ENCODE measurements at places on chromosomes 5 and 9.

DNA sequence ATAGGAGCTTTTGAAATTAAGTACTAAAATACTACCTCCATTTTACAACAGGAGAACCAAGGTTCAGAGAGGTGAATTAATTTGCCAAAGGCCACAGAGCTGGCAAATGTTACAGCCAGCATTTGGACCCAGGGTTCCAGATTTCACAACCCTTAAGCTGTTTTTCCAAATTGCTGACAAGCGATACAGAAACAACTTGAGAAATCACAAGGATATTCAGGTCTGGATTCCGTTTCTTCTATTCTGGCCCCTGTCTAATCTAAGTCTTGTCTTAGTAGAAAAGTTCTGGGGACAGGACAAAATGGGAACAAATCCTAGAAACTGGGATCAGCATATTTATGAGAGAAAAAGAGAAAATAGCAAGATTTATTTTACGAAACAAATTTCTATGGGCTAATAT lies 103.1 kb upstream of the PRLR start:
- no peak for DNase-seq

GRCh38 chr5:101370181-101370580 lies 467.1 kb upstream of the ST8SIA4 start:
- DNase-seq = no peak

GRCh38 chr9:87861332-87861731 lies 21.3 kb upstream of the SPATA31E1 start:
- DNase-seq = no peak

GRCh38 chr9:99954819-99955218 lies 48.4 kb downstream of the STX17 start:
- DNase-seq = no peak

DNA sequence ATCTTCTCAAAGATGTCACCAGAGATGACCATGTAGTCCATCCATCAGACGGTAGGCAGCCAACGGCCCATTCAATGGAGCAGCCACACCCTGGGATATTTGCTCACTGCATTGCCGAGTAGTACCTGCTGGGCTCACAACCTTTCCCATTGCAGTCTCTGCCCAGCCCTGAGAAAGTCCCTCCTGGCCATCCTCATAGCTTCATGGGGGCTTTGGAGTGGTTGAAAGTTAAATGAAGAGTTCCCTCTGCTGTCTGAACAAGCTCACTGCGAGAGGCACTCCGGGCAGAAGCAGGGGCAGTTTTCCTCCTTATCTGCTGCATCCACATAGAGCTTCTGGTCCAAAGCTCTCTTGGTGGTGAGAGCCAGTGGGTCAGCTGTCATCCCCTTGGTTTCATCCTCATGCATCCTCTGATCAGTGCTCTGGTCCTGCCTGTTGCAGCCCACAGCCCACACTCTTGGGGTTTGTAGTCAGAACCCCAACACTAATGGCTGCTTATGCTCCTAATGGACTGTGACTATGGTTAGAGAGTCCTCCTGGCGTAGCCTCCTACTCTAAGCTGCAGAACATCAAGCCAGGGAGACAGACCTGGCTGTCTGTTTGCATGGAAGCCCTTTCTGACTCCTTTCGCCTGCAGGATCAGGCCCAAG lies 23.3 kb downstream of the TNFSF8 start:
- DNase-seq = no peak

DNA sequence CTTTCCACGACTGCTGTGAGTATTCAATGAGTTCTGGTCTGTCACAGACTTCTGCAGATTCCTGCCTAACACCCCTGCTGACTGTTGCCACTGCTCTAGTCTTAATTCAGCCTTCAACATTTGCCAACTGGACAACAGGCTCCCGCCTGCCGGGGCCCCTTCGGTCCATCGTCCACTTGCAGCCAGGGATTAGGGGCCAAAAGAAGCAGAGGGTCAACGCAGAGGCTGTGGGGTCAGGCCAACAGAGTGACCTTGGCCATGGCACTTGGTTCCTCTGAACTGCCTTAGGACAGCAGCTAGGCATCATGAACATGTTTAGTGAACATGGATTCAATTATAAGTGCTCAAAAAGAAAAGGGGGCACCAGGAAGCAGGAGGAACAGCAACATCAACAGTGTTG lies 28.7 kb downstream of the MORN5 start:
- DNase-seq = no peak

GRCh38 chr5:1727571-1727970 lies 72.1 kb downstream of the MRPL36 start:
- no peak for DNase-seq

DNA sequence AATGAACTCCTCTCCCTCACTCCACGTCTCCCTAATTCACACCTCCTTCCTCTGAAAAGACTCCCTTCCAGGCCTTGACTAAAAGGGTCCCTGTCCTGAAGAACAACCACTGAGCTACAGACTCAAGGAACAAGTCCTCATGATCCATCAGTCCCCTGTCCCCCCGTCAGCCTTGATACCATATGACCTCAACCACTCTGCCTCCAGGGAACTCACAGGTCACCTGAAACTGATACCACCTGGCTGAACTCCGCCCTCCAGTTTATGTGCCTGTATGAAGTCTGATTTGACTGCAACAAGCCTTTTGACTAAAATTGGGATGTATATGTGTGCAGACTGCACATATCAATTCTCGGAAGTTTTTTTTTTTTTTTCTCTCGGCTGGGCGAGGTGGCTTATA lies 88.7 kb downstream of the UGCG start:
- DNase-seq = no peak

GRCh38 chr5:177296581-177296980 lies 6.9 kb downstream of the RAB24 start:
- DNase-seq = no peak

DNA sequence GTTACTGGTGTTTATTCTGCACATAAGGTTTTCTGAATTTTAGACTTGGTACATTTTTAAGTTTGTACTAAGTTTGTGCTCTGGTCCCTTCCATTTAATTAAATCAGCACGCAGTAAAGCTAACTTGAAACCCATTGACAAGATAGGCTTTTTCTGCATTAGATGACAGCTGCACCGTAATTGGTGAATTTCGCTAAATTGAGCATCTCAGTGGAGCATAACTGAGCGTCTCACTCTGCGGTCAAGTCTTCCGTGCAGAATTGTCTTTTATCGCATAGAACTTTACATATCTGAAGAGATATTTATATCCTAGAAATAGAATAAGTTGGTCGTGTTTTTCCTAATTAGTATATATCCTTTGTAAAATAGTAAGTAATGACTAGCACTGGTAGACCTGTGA lies 4.1 kb downstream of the SUB1 start:
- no peak for DNase-seq

- DNase-seq = peak; percentile 11
These were observed 19.2 kb downstream of the PRRC1 start for GRCh38 chr5:127536687-127537086.

- DNase-seq = no peak
These were observed 49.3 kb downstream of the CTNND2 start for GRCh38 chr5:11854936-11855335.

DNA sequence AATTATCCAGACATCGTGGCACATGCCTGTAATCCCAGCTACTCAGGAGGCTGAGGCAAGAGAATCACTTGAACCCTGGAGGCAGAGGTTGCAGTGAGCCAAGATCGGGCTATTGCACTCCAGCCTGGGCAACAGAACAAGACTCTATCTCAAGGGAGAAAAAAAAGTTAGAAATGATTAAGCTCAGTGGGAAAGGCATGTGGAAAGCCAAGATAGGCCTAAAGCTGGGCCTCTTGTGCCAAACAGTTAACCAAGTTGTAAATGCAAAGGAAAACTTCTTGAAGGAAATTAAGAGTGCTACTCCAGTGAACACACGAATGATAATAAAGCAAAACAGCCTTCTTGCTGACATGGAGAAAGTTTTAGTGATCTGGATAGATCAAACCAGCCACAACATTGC lies 43.0 kb downstream of the TBCA start:
- DNase-seq = no peak

DNA sequence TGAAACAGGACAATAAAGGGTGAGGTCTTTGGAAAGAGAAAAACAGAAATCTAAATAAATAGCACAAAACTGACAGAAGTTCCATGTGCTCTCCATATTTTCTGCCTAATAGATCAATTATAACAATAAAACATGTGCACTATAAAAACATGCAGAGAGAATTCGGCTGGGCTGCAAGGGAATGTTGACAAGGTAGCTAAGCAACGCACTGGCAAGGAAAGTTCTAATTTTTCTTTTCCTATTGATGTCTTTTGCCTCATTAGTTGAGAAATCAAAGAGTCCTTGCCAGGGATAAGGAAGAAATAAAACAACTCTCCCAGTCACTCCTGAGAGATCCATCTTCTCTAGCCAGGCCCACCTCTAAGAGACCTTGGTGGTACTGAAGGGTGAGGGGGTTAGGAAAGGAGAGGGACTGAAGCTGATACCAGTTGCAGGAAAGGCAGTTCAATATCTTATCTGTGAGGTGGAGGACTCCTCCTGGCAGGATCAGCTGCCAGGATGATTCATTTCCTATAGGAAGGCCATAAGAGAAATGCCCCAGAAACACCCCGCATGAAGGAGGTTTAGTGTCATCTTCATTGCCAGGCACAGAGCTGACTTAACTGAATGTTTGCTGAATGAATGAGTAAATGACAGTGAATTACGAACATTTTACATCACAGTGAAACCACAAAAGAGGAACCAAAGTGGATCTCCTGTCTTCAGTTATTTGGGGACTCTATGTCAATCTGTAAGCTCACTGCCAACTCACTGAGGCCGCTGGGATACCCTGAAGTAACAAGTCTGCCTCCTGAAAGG lies 63.7 kb upstream of the IFNK start:
- no peak for DNase-seq

DNA sequence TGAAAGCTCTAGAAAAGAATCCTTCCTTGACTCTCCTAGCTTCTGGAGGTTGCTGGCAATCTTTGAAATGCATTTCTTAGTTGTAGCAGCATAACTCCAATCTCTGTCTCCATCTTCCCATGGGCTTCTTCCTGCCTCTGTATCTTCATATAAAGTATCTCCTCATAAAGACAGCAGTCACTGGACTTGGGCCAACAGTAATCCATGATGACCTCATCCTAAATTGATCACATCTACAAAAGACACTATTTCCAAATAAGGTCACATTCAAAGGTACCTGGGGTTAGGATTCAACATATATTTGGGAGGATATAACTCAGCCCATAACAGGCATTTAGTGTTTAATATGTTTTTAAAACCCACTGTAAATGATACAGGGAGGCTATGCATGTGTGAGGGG lies 123.3 kb downstream of the MLLT3 start:
- DNase-seq = no peak

DNA sequence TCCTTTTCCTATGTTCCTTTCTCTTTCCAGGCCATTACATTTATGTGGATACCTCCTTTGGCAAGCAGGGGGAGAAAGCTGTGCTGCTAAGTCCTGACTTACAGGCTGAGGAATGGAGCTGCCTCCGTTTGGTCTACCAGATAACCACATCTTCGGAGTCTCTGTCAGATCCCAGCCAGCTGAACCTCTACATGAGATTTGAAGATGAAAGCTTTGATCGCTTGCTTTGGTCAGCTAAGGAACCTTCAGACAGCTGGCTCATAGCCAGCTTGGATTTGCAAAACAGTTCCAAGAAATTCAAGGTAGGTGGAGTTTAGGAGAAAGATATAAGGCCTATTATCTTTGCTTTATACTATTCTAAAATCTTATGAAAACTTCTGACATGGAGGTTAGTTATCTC lies 64.5 kb downstream of the MAMDC2 start:
- no peak for DNase-seq

DNA sequence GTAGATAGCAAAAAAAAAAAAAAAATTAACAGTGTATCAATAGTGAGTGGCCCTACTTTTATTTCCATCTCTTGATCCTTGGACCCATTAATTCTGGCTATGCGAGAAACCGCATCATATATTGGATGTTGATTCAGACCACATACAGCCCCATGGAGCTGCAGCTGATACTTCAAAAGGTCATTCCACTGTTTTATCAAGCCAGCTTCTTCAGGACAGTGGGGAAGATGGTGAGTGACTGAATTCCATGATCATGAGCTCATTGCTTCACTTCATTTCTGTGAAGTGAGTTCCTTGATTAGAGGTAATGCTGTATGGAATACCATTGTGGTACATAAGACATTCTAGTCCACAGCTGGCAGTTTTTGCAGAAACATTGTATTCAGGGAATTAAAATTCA lies 222.9 kb upstream of the MEF2C start:
- DNase-seq = no peak

DNA sequence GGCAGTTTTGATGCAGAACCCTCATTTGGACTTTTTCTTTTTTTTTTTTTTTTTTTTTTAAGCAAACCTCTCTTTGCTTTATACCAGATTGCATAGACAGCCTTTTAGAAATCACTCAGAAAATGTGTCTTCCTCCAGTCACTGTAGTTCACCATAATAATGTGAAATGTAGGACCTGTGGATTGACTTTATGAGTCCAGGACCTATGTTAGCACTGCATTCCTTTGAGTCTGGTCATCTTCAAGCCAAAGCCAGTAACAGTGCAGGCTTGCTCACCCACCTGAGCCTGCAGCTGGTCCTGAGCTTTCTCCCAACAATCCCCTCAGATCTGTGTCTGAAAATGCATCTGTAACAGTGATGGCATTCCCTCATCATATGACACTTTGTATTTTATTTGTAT lies 110.7 kb upstream of the NFIL3 start:
- DNase-seq = no peak

- no peak for DNase-seq
These were observed 102.2 kb downstream of the MAP1B start for GRCh38 chr5:72209147-72210115.

DNA sequence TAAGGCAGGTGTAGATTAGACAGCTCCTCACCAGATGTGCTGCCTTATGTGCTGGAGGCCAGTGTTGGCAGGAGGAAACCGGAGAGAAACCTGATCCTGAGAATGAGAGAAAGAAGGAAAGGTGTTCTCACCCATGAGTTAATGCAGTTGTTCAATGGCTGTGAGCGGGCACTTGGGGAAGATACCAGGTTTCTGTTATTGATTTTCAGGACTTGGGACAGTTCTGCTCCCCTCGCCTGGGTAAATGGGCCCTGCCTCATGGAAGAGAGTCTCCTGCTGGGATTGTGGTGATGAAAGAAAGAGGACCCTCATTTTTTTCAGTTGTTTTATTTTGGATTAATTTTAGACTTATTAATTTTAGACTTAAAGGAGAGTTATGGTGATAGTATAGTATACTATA lies 59.5 kb downstream of the EGFLAM start:
- no peak for DNase-seq

GRCh38 chr5:89735082-89735481 lies 674.5 kb downstream of the CETN3 start:
- DNase-seq = no peak

DNA sequence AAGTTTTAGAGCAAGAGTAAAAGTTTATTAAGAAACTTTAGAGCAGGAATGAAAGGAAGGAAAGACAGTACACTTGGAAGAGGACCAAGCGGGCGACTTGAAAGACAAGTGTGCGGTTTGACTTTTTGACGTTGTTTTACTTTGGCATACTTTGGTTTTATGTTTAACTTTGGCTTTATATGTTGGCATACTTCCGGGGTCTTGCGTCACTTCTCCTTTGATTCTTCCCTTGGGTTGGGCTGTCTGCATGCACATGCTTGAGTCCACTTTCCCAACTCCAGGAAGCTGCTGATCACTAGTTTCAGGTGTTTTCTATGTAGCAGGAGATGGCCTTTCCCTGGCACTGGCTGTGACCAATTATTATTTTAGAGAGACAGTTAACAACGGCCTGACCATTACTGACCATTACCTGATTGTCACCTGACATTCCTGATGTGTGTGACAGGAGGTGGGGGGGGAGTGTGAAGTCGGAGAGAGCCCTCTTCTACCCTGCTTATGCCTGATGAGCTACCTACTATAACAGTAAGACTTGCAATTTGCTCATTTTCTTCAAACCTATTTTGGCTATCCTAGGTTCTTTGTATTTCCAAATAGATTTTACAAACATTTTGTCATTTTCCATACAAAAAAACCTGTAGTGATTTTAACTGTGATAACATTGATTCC lies 45.5 kb downstream of the TNFSF8 start:
- DNase-seq = no peak

- DNase-seq = no peak
These were observed 107.1 kb downstream of the CACNA1B start for GRCh38 chr9:137984520-137985257.

Measured in hematopoietic multipotent progenitor cell treated with erythropoietin and hydrocortisone succinate and interleukin-3 and kit ligand, for 15 days (in vitro differentiated cells).